ENCODE measurements at places on chromosomes 1 and 21.

GRCh38 chr1:12477936-12478611 is 139.9 kb downstream of the DHRS3 start:
- DNase-seq, result no peak

GRCh38 chr1:183444243-183444642 is 26.1 kb upstream of the NMNAT2 start:
- no peak for DNase-seq

- no peak for DNase-seq
Measured at GRCh38 chr1:199283794-199284193, 645.0 kb downstream of the PTPRC start.

- no peak for DNase-seq
Measured at GRCh38 chr1:232386721-232387510, 243.0 kb downstream of the SIPA1L2 start.

DNA sequence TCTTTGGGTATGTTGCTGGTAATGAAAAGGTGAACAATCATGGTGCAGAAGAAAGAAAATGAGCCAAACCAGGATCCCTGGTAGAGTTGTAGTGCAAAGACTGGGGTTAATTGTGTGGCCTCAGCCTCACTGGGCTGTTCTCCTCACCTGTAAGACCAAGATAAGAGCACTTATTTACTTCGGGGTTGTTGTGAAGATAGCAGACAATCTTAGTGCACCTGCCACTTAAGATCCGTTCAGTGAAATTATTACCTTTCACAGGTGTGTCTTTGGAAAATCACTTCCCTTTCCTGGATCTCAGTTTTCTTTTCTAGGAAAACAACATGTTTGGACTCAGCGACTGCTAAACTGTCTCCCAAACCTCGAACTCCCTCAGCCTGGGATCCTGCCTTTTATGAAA is 1.3 kb upstream of the FGGY start:
- DNase-seq, result no peak

DNA sequence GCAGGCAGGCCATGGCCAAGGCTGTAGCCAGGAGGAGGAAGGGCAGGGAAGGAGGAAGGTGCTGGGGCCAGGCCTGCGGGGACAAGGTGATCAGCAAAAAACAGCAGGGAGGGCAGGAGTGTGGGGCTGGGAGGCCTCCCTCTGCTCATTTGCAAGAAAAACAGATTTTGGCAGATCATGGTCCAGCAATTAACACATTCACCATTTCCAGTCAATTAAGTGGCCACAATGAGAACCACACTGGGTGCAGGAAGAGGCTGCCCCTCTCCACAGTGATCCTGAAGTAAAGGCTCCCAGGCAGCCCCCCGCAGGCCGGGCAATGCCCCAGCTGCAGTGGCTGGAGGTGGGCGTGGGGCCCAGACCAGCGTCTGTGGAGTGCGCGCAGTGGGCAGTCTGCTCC is 54.6 kb downstream of the DMRTB1 start:
- no peak for DNase-seq

GRCh38 chr1:163876546-163876945 is 554.8 kb downstream of the NUF2 start:
- DNase-seq, result no peak

DNA sequence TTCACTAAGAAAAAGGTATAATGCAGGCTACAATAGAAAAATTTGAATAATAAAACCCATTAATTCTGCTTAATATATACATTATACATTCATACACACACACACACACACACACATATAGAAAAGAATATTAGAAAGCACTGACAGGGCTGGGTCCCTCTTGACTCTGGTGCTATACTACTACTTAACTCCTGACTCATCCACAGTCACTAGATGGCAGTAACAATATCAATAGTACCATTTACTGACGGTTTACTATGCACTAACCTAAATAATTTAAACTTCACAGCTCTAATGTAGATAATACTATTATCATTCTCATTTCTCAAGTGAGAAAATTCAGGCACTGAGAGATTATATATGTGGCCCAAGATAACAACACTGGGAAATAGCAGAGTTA is 87.5 kb downstream of the COP1 start:
- DNase-seq, result no peak

DNA sequence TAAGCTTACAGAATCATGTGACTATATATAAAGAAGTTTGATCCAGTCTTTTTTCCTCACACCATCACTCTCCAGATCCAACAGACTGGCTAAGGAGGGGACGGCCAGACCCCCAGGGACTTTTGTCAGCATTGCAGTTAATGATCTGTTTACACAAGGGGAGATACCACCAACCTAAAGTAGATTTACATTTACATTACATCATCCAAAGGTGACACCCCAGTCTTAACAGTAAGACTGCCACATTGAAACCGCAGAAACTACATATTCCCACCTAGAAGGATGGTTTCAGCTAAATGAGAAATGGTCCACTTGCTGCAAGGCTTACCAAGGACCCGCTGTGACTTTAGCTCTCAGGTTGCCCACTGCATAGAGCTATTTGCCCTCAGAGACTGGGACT is 3.4 kb downstream of the RCAN1 start:
- no peak for DNase-seq

DNA sequence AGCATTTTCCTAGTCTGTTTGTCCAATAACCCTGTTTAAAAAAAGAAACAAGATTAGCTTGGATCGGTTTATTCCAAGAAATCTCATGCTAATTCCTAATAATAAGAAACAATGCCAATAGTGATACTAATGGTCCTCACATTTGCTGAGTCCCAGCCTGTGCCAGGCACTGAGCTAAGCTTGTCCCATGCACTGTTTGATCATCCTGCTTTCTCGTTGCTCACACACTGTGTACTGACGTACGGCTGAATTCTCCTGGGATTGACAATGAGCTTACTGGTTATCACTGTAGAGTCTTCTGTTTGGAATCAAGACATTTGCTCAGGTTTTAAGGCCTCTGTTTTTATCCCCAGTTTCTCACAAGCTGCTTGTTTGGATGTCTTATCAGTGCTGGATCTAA is 71.1 kb downstream of the CACNA1E start:
- no peak for DNase-seq

- no peak for DNase-seq
Measured at GRCh38 chr1:228471762-228472398, 15.3 kb upstream of the RNF187 start.

DNA sequence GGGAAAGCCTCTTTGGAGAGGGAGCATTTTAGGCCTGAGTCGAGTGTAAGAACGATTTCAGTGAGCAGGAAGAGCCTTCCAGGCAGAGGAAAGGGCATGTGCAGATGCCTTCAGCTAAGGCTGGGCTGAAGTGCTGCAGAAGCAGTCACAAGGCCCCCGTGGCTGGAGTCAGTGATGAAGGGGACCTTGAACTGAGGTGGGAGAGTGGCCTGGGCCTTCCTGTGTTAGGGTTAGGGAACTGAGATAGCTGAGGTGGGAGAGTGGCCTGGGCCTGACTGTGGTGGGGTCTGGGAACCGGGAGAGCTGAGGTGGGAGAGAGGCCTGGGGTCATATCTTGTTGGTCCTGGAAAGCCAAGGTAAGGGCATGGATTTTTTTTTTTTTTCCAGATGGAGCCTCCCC is 50.9 kb upstream of the ETV3 start:
- no peak for DNase-seq

GRCh38 chr1:78501203-78501602 is 10.4 kb downstream of the PTGFR start:
- no peak for DNase-seq

- DNase-seq, result no peak
Measured at GRCh38 chr1:45554198-45554597, 3.6 kb downstream of the AKR1A1 start.

Measured in stimulated activated CD4-positive, alpha-beta T cell treated with anti-CD3 and anti-CD28 coated beads, Interleukin-1b, Interleukin-23, amount 100 ng/mL, for 1 hour (primary cell).